ENCODE measurements at places on chromosomes 1 and 21.

GRCh38 chr21:17576080-17576835 is 36.4 kb downstream of the BTG3 start:
- DNase-seq, result peak; percentile 7

DNA sequence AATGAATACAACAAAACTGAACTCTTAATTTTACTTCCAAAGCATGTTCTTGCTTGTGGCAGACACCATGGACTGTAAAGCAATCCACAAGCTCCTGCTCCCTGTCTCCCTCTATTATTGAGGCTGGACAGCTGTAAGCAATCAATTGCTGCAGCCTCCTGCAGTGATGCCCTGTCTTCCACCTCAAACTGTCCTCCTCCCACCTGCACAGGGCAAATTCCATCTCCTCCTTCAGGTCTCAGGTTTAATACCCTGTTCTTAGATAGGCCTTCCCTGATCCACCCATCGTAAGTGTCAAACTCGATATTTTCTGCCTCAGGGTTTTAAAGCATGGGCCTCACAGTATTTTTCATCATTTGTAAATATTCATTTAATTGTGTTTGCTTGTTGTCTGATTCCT is 81.8 kb downstream of the LYST start:
- DNase-seq, result no peak

- no peak for DNase-seq
Observed at GRCh38 chr1:2224170-2224584, 3.9 kb upstream of the SKI start.

- peak; percentile 23 for DNase-seq
Observed at GRCh38 chr21:25639551-25640201, 618 bp downstream of the JAM2 start.

GRCh38 chr21:35163411-35163810 is 114.3 kb upstream of the RUNX1 start:
- no peak for DNase-seq

DNA sequence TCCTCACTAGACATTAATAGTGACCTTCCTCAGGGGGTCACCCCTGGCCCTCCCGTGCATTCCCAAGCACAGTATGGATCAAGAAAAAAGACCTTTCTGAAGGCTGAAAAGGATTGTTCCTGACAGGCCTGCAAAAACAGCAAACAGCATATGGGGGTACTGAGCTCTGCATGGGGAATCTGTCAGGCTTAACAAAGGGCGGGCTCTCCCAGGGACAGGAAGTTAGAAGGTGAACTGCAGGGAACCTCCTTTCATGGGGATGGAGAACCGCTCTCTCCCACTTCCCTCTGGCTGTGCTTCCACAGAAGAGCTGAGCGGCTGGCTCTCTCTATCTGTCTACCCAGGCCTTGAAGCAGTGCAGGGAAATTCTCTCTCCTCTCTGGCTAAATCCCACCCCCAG is 91.7 kb downstream of the DTL start:
- no peak for DNase-seq

DNA sequence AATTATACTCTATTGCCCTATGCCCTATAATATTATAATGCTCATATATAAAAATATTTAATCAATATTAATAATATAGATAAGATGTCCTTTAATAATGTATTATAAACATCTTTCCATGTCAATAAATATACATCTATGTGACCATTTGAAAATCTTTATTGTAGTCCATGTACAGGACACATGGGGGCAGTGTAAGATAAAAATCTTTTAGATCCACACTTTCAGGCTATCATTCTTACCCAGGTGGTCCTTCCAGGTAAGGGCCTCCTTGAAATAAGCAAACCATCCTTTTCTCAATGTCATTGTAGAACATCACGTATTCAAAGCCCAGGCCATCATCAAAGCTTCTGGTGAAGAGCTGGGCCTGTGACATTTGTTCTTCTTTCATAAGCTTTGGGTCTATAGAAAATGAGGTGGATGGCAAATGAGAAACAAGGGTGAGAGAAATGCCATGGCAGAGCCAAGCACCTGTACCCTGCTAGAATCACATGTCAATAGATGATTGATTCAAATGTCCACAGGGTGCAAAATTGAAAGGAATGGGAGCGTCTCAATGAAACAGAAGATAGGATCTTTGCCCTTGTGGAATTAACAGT is 20.2 kb downstream of the THEM4 start:
- no peak for DNase-seq

DNA sequence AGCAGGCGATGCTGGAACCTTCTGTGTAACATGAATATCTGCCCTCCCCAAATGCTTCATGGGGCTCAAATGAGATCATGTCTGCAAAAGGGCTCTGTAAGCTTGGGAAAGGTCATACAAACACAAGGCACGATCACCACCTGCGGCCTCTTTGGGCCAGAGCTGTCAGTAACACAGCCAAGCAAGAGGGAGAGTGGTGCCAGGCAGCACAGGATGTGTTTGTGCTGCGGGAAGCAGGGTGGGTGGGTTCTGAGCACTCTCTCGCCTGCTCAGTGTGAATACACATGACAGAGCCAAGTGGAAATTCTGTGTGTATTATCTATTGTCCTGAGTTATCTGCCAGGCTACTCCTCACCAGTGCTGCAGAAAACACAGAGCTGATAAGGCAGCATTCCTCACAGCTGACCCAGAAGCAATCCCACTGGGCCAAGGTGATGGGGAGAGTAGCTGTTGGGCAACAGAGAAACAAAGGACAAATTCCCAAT is 101.2 kb downstream of the LAMC2 start:
- no peak for DNase-seq

GRCh38 chr1:64000021-64000420 is 203.4 kb upstream of the UBE2U start:
- no peak for DNase-seq

DNA sequence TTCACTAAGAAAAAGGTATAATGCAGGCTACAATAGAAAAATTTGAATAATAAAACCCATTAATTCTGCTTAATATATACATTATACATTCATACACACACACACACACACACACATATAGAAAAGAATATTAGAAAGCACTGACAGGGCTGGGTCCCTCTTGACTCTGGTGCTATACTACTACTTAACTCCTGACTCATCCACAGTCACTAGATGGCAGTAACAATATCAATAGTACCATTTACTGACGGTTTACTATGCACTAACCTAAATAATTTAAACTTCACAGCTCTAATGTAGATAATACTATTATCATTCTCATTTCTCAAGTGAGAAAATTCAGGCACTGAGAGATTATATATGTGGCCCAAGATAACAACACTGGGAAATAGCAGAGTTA is 87.5 kb downstream of the COP1 start:
- DNase-seq, result no peak

- no peak for DNase-seq
Observed at GRCh38 chr21:44010429-44010828, 1.7 kb upstream of the TRAPPC10 start.

- DNase-seq, result no peak
Observed at GRCh38 chr1:63466181-63466580, 56.8 kb downstream of the ITGB3BP start.

DNA sequence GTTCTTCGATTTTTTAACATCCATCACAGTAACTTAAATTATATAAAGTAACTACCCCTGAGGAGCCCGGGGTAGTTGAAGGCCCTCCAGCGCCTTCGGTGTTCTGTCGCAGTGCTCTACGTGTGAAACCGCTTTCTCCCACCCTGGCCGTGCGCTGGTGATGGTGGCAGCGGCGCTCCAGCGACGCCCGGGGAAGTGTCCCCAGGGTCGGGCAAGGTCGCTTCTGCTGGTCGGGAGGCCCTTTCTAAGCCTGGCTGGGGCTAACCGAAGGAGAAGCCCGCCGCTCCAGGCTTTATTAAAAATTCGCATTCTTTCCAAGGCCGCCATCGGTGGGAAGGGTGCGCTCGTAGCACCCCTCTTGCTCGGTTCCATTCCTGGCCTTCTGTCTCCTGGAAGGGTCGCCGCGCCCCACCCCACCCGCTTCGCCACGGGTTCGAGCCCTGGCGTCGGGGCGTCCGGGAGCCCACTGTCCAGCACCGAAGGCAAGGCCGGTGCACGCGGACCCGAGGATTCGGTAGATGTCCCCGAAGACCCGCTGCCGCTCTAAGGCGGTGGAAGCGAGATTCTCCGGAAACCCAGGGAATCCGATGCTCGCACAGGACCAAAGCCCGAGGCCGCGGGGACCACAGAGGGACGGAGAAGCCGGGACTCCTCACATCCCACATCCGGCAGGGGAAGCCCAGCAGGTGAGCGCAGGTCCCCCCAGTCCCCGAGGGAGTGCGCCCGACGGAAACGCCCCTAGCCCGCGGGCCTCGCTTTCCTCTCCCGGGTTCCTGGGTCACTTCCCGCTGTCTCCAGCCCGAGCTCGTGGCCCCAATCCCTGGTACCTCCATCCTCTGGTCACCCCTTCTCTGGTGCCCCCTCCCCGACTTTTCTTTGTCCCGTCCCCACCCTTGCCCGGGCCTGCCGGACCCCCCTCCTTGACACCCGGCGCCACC is 685 bp upstream of the RIPPLY3 start:
- DNase-seq, result no peak

- DNase-seq, result no peak
Observed at GRCh38 chr1:52237430-52237829, 95.5 kb downstream of the ZFYVE9 start.

- no peak for DNase-seq
Observed at GRCh38 chr1:212118167-212118871, 82.8 kb downstream of the DTL start.

DNA sequence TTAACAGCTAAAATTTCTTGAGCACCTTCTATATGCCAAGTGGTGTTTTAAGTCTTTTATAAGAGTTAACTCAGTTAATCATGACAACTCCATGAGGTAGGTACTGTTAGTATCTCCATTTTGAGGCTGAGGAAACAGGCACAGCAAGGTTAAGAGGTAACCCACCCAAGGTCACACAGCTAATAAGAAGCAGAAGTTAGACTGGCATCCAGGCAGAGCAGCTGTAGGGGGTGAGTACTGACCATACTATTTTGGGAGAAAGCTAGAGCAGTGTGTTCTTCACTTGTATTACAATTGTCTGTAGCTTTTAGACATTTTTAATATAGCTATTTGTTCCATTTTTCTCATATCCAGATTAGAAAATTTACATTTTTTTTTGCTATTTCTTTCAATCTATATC is 4.8 kb downstream of the ATP6V1G3 start:
- no peak for DNase-seq

DNA sequence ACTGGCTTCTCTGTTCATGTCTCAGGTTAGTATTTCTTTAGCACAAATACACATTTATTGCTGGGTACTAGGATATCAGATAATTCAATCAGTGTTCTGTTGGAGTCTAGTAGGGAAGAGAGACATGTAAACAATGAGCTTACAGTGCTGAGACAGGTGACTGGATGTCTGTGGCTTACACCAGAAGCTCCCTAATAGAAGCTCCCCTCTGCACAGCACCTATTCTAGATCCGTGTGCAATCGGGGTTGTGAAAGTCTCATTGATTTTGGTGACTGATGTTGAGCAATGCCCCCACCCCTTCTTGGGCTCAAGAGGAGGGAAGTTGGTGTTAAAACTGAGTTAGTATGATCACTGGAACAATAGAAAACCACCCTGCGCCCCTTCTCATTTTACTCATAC is 279.2 kb downstream of the RPS6KC1 start:
- DNase-seq, result no peak

DNA sequence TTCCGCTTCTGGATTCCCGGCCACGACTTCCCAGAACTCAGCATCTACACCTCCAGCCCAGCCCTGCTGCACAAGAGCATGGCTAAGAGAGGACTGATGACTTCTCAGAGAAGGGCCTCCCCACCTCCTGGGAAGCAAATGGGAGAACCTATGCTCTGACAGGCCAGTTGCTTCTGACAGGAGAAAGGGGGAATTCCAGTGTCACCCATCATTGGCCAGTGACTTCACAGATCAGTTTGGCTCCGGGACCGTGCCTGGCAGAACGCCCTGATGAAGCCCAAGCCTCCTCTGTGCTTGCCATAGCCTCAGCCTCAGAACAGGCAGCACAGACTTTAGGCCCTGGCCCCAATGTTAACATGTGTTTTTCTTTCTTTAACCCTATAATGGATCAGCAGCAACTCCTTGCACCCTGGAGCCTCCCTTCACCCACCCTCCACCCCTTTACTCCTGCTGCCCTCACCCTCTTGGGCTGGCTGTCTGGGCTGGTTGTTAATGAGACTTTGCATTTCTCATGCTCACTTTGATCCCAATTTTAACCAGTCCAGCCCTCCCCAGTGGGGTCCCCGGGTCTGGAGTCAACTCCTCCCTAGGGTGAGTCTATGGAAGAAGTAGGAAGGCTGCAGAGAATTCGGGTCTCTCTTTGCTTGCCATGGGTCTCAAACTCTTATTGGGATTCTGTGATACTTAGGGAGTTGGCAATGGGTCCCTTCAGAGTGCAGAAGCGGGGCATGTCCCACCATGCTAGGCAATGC is 42.7 kb upstream of the SLC30A1 start:
- DNase-seq, result no peak

- DNase-seq, result no peak
Observed at GRCh38 chr1:56375326-56375804, 204.0 kb downstream of the PLPP3 start.

GRCh38 chr1:229786974-229787610 is 161.0 kb downstream of the URB2 start:
- DNase-seq, result no peak

DNA sequence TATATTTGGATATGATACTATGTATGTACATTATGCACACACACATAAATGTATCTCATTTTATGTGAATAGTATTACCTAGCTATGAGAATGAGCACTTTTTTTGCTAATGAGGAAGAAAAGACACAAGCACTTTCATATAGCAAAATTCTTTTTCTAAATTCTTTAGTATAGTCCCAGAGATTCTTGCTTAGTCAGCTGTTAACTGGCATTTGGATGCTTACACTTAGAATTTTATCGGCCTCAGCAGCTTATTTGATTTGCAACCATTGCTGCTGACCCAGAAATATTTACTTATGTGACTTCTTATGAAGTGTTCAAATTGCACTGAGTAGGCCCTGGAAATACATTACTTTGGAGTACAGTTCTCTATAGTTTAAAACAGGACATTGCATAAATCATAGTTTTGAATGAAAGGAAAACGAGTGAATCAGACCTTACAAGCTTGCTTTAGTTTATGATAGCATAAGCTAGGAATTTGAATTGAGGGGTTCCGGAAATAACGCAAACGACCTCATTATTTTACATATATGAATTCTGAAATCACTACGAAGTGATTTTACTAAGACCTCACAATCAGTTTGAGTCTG is 653.9 kb upstream of the NEGR1 start:
- no peak for DNase-seq

- DNase-seq, result no peak
Observed at GRCh38 chr21:34992180-34992579, 56.9 kb downstream of the RUNX1 start.

GRCh38 chr1:94636624-94637023 is 95.1 kb upstream of the F3 start:
- DNase-seq, result no peak

DNA sequence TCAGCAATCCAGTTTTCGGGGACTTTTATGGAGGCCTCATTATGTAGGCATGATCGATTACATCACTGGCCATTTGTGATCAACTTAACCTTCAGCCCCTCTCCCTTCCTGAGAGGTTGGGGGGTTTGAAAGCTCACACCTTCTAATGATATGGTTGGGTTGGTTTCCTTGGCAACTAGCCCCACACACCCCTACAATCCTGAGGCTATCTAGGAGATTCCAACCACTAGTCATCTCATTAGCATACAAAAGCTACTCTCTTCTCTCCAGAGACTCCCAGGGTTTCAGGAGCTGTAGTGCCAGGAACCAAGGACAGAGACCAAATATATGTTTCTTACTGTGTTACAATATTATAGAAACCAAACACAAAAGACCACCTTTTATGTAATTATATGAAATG is 35.2 kb upstream of the ZNF326 start:
- no peak for DNase-seq

GRCh38 chr1:17437580-17438317 is 1.7 kb downstream of the RCC2 start:
- DNase-seq, result peak; percentile 34

Data from NCI-H1092 (cell line).